ENCODE measurements at places on chromosomes 6 and 20. TPM values are rescaled to one million over a fixed set of nuclear protein-coding genes. Genes with fewer than 3 reads are reported as not detected.

- DNase-seq, result no peak
These were observed 781.0 kb downstream of the EYS start for GRCh38 chr6:64926051-64926450.

- DNase-seq, result no peak
These were observed 32.3 kb upstream of the SULF2 start for GRCh38 chr20:47817573-47817972.

DNA sequence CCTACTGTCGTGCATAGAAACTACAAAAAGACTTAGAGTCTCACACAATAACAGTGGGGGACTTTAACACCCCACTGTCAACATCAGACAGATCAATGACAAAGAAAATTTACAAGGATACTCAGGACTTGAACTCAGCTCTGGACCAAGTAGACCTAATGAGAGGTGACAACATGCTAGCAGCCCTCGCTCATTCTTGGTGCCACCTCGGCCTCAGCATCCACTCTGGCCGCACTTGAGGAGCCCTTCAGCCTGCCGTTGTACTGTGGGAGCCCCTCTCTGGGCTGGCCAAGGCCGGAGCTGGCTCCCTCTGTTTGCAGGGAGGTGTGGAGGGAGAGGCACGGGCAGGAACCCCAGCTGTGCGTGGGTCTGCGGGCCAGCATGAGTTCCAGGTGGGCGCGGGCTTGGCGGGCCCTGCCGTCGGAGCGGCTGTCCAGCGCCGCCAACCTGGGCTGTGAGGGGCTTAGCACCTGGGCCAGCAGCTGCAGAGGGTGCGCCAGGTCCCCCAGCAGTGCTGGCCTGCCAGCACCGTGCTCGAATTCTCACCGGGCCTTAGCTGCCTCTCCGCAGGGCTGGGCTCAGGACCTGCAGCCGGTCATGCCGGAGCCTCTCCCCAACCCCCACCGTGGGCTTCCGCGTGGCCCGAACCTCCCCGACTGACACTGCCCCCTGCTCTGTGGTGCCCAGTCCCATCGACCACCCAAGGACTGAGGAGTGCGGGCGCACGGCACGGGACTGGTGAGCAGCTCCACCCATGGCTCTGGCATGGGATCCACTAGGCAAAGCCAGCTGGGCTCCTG, 205.6 kb downstream of the FRK start:
- DNase-seq, result no peak

DNA sequence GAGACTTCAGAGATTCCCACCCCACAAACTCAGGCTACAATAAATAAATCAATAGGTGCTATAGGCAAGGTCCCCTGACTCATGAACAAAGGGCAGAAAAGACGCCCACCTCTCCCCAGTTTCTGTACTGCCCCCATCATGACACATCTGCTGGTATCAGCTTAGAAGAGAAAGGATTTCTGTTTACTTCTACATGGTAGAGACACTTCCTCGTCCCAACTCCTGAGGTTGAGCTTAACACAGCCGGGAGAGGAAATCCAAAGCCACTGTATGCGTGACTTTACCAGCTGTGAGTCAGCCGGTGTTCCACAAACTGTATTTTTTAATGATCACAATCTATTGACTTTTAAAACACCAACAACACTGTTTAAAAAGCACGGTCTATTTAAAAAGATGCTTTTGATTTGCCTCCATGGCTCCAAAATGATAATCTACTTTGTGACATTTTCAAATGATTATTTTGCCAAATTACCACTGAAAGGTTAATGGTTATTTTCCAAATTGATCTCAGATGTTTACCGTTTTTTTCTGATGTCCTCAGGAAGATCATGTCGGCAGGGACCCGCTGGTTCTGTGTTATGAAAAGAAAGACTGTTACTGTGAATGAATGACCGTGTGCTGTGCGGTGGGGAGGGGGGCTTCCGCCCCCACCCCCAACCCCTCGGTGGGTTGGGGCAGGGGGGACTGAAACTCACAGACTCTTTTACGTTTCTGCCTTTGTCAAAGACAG, 72.5 kb downstream of the ATP9A start:
- no peak for DNase-seq

DNA sequence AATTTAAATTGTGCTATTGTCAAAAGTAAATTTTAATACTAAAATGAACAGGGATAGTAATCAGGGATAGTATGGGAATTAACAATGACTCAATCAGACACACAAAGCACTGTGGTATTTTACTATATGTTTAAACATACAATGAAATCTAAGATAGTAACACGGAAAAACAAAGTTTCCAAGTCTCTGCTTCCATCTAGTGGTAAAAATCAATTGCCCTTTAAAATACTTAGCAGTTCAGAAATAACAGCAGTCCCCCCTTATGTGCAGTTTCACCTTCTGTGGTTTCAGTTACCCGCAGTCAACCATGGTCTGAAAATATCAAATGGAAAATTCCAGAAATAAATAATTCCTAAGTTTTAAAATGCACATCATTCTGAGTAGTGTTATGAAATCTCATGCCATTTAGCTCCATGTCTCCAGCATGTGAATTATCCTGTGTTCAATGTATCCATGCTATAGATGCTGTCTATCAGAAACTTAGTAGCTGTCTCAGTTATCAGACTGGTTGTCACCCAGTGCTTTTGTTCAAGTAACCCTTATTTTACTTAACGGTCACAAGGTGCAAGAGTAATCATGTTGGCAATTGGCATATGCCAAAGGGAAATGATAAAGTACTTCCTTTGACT, 58.5 kb downstream of the AHI1 start:
- no peak for DNase-seq

DNA sequence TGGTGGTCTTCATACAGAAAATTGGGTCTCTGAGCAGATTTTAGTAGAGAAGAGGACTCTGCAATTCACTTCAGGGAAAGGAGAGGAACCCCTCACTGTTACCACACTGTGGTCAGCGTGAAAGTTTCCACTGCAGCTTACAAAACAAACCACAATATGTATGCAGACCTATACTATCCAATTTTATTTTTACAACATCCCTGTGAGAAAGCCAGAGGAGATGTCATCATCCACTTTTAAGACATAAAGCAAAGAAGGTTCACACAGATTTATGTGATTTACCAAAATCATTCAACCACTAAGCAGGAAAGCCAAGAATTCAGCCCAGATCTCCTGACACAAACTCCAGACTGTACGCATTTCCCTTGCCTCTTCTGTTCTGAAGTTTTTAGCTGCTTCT, 442.4 kb downstream of the FRK start:
- no peak for DNase-seq

DNA sequence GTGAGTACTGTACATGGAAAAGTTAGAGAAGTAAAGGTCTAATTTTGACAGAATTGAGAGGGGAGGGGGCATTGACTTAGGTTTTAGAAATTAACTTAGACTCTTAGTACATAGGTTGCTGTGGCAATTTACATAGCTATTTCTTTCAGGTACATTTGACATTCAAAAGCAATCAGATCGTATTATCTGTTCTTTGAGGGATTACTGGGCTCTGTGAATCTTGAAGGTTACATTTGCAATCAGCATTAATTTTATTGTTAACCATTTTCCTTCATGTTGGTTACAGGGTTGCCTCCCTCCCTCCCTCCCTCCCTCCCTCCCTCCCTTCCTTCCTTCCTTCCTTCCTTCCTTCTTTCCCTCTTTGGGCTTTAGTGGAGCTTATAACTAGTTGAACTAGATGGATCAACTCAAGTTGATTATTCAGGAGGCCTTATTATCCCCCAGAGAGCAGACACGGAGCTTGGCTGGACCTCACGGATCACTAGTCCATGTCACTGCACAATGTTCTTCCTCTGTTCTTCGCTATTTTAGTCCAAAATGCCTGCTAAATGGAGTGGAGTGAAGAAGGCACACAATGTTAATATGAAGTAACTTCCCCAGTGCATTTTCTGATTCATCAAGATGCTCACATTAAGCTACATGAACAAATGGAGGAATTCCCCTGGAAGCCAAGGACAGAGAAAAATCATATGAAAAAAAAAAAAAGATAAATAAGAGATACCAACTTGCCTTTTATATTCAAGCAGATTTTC, 87.8 kb downstream of the PLCB4 start:
- DNase-seq, result no peak

DNA sequence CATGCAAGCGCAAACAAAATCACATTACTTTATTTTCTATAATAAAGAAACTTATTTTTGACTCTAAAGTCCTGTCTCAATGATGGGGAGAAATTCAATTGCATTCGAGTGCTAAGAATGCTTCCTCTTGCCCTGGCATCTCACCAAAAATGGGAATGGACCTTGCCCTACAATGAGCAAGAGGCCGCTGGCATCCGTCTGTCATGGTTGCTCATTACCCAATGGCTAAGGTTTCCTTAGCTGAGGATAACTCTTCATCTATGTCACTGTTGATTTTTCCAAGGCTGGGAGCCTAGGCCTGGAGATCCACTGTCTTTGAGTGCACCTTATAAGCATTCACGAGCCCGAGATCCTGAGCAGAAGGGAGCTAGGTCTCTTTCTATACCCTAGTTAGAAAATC, 471.3 kb upstream of the NRSN1 start:
- DNase-seq, result no peak

GRCh38 chr6:149026530-149026942, 279.7 kb downstream of the UST start:
- DNase-seq, result no peak

GRCh38 chr6:119273272-119274196, 76.0 kb downstream of the MAN1A1 start:
- DNase-seq, result no peak

DNA sequence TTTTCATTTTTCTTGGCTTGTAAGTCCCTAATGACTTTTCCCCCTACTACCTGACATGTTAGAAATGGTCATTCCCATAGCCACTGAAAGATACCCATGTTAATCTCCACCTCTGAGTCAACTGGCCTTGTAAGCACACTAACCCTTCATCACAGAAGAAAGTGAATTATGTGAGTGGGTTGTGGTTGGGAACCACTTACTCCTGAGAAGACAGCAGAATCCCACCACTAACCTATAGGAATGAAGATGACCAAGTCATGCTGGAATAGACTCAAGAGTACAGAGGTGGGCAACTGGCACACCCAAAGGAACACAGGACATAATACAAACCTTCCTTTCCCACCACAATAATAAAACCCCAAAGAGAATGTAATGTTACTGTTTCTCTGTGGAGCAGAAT, 30.1 kb downstream of the RAMACL start:
- DNase-seq, result no peak

- no peak for DNase-seq
These were observed 347.5 kb upstream of the SOX4 start for GRCh38 chr6:21246075-21246474.

KHDC1 gene
- total RNA-seq, result 1.7 TPM

SCRT2 gene
- total RNA-seq, result not detected

SLC17A4 gene
- total RNA-seq, result not detected

ZBP1 gene
- 5.8 TPM for total RNA-seq

RIPOR2 gene
- total RNA-seq, result 38.0 TPM

Data from lower lobe of right lung (tissue), 2 donors.